ENCODE measurements at places on chromosomes 2 and 18.

DNA sequence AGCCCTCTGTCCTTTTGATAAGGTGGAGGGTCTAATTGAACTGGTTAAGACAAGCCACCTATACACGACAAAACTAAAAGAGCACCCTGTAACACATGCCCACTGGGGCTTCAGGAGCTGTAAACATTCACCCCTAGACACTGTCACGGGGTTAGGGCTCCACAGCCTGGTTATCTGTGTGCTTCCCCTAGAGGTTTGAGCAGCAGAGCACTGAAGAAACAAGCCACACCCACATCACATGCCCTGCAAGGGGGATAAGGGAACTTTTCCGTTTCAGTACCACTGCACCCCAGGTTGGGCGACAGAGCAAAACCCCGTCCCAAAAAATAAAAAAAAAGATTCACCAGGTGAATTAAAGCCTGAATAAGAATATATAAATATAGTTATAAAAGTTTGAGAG lies 913.7 kb upstream of the ACVR2A start:
- DNase-seq: no peak

GRCh38 chr2:134185639-134186038 lies 68.2 kb upstream of the MGAT5 start:
- no peak for DNase-seq

DNA sequence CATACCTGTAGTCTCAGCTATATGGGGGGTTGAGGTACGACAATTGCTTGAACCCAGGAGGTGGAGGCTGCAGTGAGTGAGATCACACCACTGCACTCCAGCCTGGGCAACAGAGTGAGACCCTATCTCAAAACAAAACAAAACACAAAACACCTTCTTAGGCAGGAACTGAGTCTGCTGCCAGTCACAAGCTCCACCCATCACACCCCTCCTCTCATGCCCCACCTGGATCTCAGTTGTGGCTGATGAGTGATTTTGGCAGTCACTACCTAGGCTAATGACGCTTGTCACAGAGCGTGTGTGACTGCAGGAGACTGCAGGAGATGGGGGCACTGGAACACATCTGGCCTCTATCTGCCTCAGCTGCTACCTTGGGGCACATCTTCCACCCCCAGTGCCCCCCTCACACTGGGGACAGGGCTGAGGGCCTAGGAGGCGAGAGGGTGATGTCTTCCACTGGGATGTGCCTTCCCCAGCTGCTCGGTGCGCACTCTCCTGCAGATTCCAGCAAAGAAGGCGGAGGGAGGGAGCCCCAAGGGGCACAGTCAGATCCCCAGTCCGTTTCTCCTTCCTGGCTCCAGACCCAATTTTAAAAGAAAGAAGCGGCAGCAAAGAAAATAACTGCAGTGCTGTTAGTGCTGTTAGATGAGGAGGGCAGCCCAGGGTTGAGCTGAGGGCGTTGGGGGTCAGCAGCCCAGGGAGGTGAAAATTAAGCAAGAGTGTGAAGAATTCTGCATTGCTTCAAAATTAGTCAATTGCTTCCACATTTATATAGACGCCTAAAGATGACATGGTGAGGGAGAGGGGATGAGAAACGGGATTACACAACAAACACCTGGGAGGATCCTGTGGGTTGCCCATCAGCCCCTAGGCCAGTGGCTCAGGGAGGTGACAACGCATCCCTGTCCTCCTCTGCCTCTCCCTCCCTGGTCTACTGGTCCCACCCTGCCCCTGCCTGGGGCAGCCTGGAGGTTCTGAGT lies 143.6 kb upstream of the HAAO start:
- DNase-seq: no peak

DNA sequence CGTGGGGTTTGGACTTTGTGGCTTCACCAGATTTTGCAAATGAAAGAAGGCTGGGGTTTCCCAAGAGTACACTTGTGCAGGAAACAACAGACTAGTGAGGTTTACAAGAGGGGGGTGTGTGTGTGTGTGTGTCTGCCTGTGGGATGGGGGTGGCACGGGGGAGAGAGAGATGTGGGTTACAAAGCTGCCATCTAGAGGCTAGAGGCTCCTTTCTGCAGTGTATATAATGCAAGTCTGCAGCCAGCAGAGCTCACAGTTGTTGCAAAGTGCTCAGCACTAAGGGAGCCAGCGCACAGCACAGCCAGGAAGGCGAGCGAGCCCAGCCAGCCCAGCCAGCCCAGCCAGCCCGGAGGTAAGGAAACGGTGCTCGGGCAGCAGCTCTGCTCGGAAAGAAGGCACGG lies at the start of gene ACKR3:
Gene ACKR3, plus strand, starts transcription at position 253 of the 401 bp plus-strand sequence. CDS start 10,641 bp downstream, outside the sequence.
- DNase-seq: peak; percentile 47
